ENCODE measurements at places on chromosomes 5 and 9.
A peak's percentile ranks its signal among the peaks of the same experiment; 100 is the strongest.

GRCh38 chr5:187042-187431, 4.3 kb upstream of the LRRC14B start:
- no peak for DNase-seq

GRCh38 chr9:89941875-89942274, 337.1 kb downstream of the GADD45G start:
- DNase-seq, result no peak

- DNase-seq, result no peak
These were observed 11.1 kb downstream of the GOLPH3 start for GRCh38 chr5:32163053-32163452.

GRCh38 chr9:36150574-36151315, 14.2 kb downstream of the GLIPR2 start:
- DNase-seq, result no peak

DNA sequence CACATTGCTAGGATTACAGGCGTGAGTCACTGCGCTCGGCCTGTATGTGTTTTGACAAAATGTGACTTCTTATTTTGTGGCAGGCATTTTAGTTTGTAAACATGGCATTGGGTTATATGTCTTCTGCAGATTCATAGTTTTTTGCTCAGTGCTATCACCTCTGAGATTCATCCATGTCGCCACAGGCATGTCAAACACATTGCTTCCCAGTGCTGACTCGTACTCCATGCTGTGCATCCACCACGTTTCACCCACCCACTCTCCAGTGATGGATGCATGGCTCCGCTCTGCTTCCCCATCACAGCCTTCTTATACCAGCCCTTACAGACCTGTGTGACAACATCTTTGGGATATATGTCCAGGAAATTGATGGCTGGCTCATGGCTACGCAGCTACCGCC, 158.8 kb downstream of the GAS1 start:
- no peak for DNase-seq

DNA sequence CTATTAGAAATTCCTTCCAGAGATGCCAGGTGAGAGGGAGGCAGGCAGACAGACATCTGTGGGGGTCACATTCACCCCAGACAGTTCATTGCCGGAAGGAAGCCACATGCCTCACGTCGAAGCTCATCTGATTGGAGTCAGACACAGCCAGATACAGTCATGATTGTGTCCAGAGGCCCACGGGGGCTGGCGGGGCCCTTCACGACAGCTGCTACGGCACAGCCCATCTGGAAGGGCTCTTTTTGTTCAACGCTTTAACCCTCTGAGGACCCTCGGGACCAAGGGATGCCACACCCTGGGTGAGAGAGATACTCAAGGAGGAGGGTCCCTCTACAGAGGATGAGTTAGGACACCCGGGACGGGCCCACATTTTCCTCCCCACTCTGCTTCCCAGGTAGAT, 31.9 kb upstream of the GABRP start:
- DNase-seq, result no peak

- no peak for DNase-seq
These were observed 25.8 kb downstream of the LYSMD3 start for GRCh38 chr5:90503596-90503995.

DNA sequence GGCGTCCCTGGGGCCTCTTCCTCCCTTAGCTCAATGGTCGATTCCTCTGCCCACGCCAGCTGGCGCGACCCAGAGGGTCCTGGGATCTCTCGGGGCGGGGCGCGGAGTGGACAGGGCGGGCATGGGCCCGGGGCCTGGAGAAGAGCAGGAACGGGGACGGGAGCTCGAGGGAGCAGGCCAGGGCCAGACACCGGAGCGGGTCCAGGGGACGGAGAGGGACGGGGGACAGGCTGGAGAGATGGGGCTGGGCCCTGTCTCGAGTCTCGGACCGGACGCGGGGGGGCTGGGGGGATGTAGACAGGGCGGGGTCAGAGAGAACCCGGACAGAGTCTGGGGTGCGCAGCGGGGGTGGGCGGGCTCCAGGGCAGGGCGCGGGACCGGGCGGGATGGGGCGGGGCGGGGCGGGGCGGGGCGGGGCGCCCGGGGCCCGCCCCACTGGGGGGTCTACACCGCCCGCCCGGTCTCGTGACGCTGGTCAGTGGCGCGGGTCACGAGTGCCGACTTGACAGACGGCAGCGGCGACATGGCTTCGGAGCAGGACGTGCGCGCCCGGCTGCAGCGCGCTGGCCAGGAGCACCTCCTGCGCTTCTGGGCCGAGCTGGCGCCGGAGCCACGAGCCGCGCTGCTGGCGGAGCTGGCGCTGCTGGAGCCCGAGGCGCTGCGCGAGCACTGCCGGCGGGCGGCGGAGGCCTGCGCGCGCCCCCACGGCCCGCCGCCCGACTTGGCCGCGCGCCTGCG, at the start of gene UAP1L1:
UAP1L1 (plus strand) TSS at position 508 of the 738 bp plus-strand sequence; CDS start at position 524, 16 bp downstream.
- peak; percentile 57 for DNase-seq

DNA sequence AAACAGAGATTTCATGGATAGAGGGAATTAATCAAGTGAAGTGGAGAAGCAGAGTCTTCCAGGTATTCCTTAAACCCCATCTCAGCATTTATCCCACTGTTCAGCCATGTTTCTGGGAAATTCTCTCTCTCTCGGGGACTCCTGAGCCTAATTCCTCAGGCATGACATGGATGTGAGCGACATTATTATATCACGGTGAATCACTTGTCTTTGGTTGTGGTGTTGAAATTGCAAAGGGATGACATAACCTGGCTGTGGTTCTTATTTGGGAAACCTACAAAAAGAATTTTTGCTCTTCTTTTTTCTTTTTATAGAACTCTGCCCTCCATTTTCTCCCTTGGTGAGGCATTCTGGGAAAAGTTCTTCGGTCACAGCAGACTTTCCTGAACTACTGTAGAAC, 457.9 kb upstream of the PTGER4 start:
- no peak for DNase-seq

DNA sequence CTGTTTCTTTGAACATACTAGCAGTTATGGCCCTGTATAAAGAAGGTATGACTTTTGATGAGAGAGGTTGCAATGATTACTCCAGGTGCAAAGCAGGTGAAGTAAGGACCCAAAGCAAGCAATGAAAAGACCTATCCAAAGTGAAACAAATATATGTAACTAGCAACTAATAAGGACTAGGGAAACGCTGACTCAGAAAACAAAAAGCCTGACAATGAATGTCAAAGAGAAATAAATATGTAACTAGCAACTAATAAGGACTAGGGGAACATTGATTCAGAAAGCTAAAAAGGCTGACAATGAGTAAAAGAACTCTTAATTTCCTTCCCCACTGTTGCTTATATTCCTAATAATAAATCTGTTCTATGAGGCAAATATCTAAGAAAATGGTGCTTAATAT, 43.1 kb downstream of the HMGCR start:
- DNase-seq, result no peak

GRCh38 chr5:9479990-9480389, 65.9 kb downstream of the SEMA5A start:
- no peak for DNase-seq

DNA sequence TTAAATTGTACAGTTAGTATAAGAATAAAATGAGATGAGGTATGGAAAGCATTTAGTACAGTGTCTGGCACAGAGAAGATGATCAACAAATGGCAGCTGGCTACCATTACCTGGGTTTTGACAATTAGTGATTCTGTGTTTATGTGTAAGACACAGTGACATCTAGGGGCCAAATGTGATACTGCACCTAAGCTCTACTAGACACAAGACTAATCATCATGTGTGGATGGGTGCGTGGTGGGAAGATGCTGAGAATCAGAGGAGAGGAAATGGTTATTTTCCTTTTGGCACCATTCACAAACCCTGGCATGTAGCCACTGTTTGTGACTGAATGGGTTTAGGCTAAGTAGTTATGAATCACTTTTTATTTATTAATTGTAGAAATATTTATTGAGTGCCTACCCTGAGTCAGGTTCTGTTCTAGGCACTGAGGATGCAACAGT, 109.8 kb upstream of the TBC1D2 start:
- no peak for DNase-seq

- no peak for DNase-seq
These were observed 184.0 kb downstream of the GOLPH3 start for GRCh38 chr5:31990081-31990650.

DNA sequence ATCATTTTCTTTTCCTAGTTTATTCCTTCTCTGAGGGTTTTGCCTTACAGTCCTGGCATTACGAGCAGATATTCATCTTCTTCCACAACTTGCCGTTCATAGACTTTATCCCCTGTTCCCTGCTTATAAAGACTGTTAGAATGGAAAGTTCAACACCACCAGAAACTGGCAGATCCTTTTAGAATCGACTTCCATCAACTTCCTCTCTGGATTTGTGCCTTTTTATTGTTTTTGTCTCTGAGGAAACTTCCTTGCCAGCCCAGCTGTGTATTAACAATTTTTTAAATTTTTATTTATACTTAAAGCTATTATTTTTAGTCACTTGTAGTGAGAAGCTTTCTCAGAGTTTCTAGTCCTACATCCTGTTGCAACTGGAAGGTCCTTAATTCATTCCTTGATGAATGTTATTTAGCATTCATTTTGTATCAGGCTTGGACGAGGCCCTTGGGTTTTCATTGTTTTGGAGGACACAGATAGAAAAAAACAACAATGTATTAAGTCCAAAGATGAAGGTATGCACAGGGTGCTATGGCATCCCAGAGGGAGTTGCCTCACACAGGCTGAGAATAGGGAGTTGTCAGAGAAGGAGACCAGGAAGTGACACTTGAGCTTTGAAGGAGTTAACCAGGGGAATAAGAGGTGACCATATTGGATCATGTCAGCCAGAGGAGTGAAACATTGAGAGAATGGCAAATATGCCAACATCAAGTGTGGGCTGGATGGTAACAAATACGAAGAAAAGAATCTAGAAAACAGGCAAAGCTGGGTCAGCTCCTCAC, 81.3 kb downstream of the ADAMTSL1 start:
- DNase-seq, result no peak

- no peak for DNase-seq
These were observed 4.5 kb downstream of the POU4F3 start for GRCh38 chr5:146342882-146343865.

- DNase-seq, result no peak
These were observed 94.9 kb downstream of the PCDH1 start for GRCh38 chr5:141783005-141783946.

DNA sequence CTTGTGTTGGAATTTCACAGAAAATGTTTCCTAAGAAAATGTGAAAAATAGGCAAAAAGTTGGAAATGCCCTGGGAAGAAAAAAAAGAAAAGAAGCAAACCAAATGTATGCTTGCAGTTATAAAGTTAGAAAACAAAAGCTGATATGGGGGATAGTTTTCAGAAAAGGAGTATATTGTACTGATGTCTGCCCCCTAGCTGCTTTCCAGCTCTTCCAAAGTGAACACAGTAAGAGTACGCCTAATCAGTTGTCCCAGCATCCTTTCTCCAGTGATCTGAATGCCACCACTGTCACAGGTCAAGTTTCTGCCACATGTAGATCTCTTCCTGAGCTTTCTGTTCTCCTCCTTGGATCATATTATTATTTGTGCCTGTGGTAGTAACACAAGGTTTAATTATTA, 5.8 kb downstream of the TYRP1 start:
- no peak for DNase-seq

DNA sequence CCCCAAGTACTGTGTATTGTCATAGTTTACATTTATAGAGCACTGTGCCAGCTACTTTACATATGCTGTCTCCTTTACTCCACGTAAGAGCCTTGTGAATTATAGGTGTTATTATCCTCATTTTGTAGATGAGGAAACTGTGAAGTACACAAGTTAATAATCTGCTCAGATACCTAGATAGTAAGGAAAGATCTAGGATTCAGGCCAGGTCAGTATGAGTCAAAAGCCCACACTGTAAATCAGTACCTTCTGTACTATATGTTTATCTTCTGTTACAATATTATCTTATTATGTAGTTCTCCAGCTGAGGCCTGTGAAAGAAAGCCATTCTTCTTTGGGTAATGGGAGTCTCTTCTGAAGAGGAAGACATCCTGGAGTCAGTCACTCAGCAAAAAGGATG, 72.4 kb upstream of the TLX3 start:
- no peak for DNase-seq

DNA sequence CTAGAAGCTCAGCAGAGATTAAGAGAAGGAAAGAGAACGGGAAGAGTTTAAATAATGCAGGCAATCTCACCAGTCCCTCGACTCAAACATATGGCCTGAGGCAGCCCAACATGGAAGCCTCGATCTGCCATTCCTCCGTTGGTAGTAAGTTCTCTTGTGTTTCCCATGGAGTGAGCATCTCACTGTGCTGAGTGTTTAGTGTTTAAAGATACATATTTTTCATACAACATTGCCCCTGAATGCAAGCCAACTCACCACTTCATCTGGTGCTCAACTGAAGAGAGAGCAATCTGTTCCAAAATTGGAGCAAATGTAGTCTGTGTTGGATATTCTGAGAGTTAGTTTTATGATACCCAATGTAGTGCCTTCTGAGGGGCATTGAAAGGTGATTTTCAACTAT, 171.5 kb upstream of the ATP10B start:
- DNase-seq, result no peak

- DNase-seq, result no peak
These were observed 20.7 kb upstream of the FEM1C start for GRCh38 chr5:115565233-115565632.

- DNase-seq, result no peak
These were observed 2.8 kb upstream of the CMYA5 start for GRCh38 chr5:79686799-79687198.

- DNase-seq, result no peak
These were observed 213.0 kb downstream of the FSTL4 start for GRCh38 chr5:133399247-133399891.

DNA sequence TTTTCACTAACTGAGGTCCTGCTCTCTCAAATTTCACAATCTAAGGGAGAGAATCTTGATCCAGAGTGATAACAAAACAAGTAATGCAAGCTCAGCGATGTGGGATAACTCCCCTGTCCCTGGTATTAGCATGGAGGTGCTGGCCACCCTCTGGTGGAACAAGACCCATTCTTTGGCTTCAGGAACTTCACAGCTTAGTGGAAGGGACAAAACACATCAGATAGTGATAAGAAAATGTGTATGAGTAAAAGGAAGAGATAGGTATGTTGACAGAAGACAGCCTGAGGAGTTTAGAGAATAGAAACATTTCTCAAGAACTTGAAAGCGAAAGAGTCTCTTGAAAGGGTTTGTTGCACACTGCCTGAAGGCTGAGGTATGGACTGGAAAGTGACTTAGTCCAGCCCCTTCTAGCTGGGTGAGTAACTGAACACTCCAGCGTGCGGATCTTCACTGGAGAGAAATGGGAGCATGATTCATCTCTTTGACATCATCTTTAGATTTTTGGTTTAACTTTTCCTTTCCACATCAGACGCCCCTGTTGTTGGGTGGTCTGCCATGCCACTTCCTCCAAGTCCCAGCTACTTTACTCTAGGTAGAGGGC, 25.4 kb upstream of the ZSWIM6 start:
- no peak for DNase-seq

All from CD8-positive, alpha-beta T cell (primary cell).